ENCODE measurements at places on chromosomes 16 and 17. TPM values are rescaled to one million over a fixed set of nuclear protein-coding genes. Genes with fewer than 3 reads are reported as not detected.
A peak's percentile ranks its signal among the peaks of the same experiment; 100 is the strongest.

DNA sequence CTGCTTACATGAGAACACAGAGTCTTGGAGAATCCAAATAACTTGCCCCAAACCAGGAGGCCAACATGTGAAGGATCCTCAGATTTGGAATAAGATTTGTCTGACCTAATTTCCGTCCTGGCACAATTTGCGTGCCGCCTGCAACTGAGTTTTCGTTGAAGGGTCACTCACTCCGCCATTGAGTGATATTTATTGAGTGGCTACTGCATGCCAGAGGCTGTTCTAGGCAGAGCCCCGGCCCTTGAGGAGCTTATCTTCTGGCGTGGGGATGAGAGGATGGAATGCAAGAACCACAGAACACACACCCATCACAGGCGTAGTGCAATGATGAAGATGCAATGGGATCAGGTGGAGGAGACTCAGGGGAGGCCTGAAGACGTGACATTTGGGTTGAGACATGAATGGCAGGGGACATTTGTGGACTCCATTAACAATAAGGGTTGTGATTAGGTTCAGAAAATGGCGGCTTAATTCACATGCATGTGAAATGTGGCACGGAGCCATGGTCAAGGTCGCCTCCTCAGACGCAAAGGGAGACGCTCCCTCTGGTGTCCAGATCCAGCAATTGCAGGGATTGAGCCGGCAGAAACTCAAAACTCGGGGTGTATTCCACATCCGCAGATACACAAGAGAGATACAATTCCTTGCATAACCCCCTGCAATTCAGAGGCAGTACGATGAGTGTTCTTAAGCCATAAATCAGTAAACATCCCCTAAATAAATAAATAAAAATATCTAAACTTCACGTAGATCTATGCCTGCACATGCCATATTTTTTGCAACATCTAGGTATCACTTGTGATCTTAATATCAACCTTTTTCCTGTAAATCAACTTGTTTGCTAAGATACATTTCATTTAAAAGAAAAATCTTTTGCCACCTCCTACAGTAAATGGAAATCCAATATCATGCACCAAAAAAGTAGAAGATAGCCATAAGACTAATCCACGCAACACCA is 57.9 kb upstream of the CACNG4 start:
- no peak overlapping the region for H3K4me3 ChIP-seq
- H3K27ac ChIP-seq, result no peak overlapping the region
- no peaks in the 10 kb centered on the region for H3K36me3 ChIP-seq

The MYO15A gene
- 0.80 TPM for polyA plus RNA-seq

GRCh38 chr17:307741-308507 is 44.7 kb downstream of the RPH3AL start:
- no peaks in the 10 kb centered on the region for H3K36me3 ChIP-seq
- no peak overlapping the region for H3K4me3 ChIP-seq
- H3K27ac ChIP-seq, result no peak overlapping the region
- peaks cover 3% of the 10 kb centered on the region for H3K4me1 ChIP-seq

The TP53TG3F gene
- not detected for polyA plus RNA-seq

DNA sequence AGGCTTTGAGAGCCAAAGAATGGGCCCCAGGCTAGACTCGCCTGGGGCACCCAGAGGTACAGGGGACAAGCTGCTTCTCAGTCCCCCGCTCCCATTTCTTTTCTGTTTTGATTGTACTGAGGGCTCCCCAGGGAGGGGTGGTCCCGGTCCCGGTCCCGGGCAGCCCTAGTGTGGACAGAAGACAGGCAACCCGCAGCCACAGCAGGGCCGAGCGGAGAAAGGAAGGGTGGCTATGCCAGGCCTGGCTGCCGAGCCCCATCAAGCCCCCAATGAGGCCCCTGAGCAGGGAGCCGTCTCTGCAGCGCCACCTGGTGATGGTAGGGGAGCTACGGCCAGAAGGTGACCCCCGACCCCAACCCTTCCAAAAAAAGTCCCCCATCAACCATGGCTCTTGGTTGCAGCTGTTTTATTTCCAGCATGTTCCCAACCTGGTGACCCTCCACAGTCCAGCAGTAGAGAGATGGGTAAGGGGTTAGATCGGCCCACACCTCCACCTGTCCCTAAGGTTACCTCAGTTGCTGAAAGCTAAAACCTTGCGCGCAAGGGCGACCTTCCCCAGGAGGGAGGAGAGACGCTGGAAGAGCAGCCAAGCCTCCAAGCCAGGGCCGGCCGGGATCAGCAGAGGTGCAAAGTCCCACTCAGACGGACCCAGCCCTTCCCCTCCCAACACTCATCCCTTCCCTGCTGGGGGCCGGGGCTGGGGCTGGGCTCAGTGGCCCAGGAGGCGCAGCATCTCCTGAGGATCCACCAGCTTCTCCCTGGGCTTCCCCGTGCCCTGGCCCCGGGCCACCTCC is 2.6 kb upstream of the GRIN2C start:
- DNase-seq, result peak; percentile 90
- no peak overlapping the region for H3K27ac ChIP-seq
- no peak overlapping the region for H3K4me3 ChIP-seq
- peaks cover 2% of the 10 kb centered on the region for H3K4me1 ChIP-seq
- H3K36me3 ChIP-seq, result no peaks in the 10 kb centered on the region
- peaks cover 19% of the 10 kb centered on the region for H3K27me3 ChIP-seq

The SPHK1 gene
- 1.5 TPM for polyA plus RNA-seq

The CA7 gene
- polyA plus RNA-seq, result not detected

DNA sequence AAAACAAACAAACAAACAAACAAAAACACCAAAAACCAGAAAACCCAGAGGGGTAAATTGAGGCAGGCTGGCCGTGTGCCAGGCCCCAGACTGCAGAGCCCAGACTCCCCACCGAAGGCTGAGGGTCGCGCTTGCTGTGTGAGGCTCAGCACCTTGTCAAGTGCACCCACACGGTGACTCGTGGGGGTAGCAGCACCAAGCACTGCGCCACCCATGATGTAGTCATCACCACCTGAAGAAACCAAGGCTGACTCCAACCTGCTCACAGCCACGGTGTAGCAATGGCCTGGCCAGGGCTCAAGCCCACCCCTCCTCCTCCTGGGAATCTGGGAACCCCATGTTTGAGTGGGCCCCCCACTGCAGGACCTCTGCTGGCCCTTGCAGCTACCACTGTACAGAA is 11.9 kb downstream of the MCRIP1 start:
- no peak overlapping the region for H3K4me3 ChIP-seq
- DNase-seq, result no peak
- no peaks in the 10 kb centered on the region for H3K4me1 ChIP-seq
- no peaks in the 10 kb centered on the region for H3K27me3 ChIP-seq
- H3K27ac ChIP-seq, result peak overlapping the region; percentile 86

GRCh38 chr16:54193013-54193664 is 93.4 kb downstream of the IRX3 start:
- no peaks in the 10 kb centered on the region for H3K4me1 ChIP-seq
- H3K27ac ChIP-seq, result peak overlapping the region; percentile 65
- H3K27me3 ChIP-seq, result no peaks in the 10 kb centered on the region
- no peak for DNase-seq

DNA sequence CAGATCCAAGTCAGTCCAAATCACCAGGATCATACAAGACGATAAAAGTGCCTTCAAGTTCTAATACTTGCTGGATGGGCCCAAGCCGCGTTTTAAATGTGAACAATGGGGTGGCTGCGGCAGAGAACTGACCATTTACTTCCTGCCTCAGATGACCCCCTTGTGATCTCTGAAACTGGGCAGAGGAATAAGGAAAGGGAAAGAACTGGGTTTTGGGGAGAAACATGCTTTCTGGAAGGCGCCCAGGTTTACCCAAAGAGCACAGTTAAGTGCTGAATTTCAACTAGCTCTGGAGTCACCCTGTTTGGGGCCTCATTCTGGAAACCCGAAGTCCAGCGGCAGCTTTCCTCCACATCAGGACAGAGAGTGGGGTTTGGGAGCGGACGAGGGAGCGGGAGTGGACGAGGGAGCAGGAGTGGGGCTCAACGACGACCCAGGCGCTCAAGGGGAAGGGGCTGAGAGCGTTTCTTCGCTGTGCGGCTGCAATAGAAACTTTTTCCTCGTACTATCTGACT is 1.6 kb downstream of the FAM20A start:
- H3K36me3 ChIP-seq, result no peaks in the 10 kb centered on the region
- peak overlapping the region; percentile 8 for H3K4me3 ChIP-seq
- H3K27ac ChIP-seq, result no peak overlapping the region
- peaks cover 2% of the 10 kb centered on the region for H3K4me1 ChIP-seq

GRCh38 chr16:4806280-4806679 is 3.8 kb upstream of the ROGDI start:
- DNase-seq, result no peak
- no peak overlapping the region for H3K27ac ChIP-seq
- no peak overlapping the region for H3K4me3 ChIP-seq
- peaks cover 4% of the 10 kb centered on the region for H3K36me3 ChIP-seq
- H3K27me3 ChIP-seq, result no peaks in the 10 kb centered on the region

GRCh38 chr16:89199241-89200123 is 855 bp downstream of the SLC22A31 start:
- H3K4me3 ChIP-seq, result no peak overlapping the region
- peaks cover 17% of the 10 kb centered on the region for H3K27me3 ChIP-seq
- no peak overlapping the region for H3K27ac ChIP-seq
- no peaks in the 10 kb centered on the region for H3K36me3 ChIP-seq

- DNase-seq, result no peak
- H3K4me1 ChIP-seq, result no peaks in the 10 kb centered on the region
- H3K27ac ChIP-seq, result no peak overlapping the region
- no peak overlapping the region for H3K4me3 ChIP-seq
Measured at GRCh38 chr17:63735691-63736090, 5.9 kb downstream of the STRADA start.

The UMOD gene
- 4,168 TPM for polyA plus RNA-seq

The RAP1GAP2 gene
- 6.8 TPM for polyA plus RNA-seq

DNA sequence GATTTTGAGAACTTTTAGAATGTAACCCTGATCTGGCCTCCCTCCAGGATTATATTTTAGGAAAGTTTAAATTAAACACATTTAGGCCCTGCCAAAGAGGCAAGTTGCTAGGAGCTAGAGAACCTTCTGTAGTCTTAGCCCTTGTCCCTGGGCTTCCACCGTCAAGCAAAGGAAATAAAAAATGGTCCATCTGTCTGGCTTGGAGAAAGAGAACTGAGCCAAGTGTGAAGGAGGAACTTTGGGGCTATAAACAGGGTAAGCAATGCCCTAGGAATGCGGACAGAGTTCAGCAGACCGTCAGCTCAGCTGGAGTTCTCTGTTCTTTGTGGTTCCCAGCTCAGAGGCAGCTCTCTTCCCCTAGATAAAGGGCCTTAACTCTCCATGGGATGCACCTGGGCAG is 29.6 kb downstream of the RCVRN start:
- no peaks in the 10 kb centered on the region for H3K36me3 ChIP-seq
- no peak overlapping the region for H3K27ac ChIP-seq
- no peaks in the 10 kb centered on the region for H3K27me3 ChIP-seq

DNA sequence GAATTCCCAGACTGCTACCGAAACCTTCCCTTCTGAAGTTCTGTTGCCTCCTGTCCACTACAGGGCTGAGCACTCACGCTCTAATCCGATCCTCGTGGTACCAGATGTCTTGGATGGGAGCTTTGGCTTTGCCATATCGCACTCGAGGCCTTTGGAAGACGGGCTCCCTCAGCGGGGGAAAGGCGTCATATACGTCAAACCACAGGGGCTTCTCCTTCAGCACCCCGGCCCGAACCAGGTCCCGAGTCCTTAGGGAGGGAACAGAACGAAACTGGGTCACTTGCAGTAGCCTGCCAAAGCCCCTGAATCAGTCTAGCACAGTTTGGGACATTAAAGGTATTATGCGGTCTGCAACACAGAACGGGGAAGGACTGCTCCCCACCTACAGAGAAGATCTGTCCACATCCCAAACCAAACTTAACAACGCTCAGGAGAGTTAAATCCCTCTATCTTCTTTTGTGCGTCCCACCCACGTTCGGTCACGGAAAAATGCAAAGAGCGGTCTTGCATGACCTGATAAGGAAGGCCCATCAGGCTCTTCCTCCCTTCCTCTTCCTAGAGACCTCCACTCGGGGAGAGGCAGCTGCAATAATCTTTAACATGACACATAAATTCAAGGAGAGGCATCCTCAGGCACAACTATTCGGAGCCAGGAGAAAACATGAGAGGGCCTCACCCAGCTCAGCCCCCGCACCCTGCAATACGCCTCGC is 526 bp downstream of the MRPS23 start:
- peak overlapping the region; percentile 96 for H3K27ac ChIP-seq
- H3K27me3 ChIP-seq, result no peaks in the 10 kb centered on the region
- no peak for DNase-seq
- no peaks in the 10 kb centered on the region for H3K36me3 ChIP-seq
- peaks cover 12% of the 10 kb centered on the region for H3K4me1 ChIP-seq

DNA sequence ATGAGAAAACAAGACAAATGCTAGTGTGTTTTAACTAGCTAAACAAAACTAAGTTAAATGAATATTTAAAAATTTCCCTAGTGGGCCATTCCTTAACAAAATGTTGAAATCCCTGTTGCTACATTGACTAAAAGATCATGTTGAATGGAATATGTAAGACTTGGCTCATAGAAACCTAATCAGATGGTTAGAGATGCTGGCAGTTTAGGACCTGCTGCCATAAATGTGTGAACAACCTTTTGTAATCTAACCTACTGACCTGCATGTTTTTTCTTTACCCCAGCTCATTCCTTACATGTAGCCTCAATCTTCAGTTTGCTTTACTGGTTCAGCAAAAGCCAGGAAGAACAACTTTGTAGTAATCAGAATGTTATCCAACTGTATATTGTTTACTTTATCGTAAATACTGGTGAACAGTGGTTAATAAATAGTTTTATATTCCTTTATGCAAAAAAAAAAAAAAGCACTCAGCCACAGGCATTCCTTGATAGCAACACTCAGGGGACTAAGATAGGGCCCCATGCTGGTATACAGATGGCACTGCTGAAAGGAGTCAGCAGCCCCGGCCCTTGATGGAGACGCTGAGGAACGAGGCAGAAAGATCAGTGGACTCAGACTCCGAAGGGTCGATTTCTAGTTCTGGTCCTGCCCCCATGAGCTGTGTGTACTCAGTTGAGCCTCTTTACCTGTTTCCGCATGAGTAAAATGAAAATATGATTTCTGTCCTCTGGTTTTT is 78.2 kb downstream of the MARF1 start:
- H3K4me3 ChIP-seq, result no peak overlapping the region
- DNase-seq, result no peak
- no peaks in the 10 kb centered on the region for H3K4me1 ChIP-seq
- H3K36me3 ChIP-seq, result no peaks in the 10 kb centered on the region
- no peaks in the 10 kb centered on the region for H3K27me3 ChIP-seq

- H3K27me3 ChIP-seq, result no peaks in the 10 kb centered on the region
- no peak overlapping the region for H3K4me3 ChIP-seq
- no peak for DNase-seq
Measured at GRCh38 chr17:68383120-68383442, 74.2 kb downstream of the WIPI1 start.

Data from kidney (tissue), 22 donors.